Right renal pelvis (tissue), 4 donors: ENCODE measurements at places on chromosomes 5 and 9. TPM values are rescaled to one million over a fixed set of nuclear protein-coding genes. Genes with fewer than 3 reads are reported as not detected.

Gene NR6A1
- 0.76 TPM for polyA plus RNA-seq

GRCh38 chr5:135433681-135434426 is 13.3 kb downstream of the DCANP1 start:
- no peak for DNase-seq

DNA sequence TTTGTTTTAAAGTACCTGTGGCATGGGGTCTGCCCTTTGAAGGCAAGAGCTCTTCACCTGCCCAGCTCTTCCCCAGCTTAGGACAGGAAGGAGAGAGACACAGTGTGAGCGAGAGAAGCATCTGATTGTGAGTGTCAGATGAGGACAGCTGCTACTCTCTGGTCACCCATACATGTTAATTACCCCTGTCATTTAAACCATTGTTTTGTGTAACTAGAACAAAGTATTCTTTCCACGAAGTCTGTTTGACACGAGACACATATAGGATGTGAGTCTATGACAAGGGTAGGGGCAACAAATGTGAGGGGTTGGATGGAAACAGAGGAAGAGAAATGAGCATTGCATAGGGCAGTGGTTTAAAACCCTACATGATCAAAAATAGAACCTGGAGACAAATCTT is 3.0 kb upstream of the CD274 start:
- no peak for DNase-seq

DNA sequence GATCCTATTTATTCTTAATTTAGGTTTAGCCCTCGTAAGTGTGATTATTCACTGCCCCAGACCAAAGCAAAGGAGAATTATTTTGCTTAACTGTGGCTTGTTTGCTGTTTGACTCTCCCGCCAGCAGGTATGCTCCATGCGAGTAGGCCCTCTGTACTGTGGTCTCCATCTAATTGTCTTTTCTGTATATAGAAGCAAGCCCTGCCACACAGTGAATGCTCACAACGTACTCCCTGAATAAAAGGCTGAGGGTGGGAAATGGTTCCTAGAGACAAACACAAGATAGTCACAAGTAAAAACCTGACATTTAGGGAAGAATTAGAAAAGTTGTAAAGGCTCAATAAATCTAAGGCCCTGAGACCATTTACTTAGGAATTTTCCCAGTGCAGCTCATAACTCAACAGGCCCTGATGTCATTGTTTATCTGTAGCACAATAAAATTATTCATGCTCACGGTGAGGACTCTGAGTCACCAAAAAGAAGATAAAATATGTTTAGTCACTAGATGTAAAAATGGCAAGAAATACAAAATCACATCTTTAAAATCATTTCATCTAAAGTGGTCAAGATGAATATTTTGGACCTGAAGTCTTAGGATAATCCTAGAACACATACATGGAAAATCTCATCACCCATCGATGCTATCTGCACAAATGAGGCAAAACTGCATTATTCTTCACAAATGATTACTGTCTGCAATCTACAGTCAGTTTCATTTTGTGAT is 473.2 kb downstream of the ENC1 start:
- no peak for DNase-seq

DNA sequence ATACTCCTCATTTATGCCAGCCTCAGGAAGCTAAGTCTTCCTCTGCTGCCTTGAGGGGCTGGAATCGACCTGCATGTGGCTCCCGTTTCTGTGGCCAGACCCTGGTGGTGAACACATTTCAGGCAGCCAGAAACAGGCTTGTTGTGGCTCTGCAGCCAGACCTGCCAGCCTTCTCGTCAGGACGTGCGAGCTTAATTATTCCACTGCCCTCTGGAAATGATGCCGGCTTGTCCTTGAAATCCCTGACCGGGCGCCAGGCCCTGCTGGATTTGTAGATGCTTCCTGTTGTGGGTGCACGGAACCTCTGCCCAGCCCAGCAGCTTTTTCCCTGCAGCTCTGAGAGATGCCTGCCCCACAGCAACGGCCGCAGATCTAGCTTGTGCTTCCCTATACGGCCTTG is 41.6 kb downstream of the PDZD2 start:
- DNase-seq = no peak
